ENCODE measurements at places on chromosomes 6 and 20.

DNA sequence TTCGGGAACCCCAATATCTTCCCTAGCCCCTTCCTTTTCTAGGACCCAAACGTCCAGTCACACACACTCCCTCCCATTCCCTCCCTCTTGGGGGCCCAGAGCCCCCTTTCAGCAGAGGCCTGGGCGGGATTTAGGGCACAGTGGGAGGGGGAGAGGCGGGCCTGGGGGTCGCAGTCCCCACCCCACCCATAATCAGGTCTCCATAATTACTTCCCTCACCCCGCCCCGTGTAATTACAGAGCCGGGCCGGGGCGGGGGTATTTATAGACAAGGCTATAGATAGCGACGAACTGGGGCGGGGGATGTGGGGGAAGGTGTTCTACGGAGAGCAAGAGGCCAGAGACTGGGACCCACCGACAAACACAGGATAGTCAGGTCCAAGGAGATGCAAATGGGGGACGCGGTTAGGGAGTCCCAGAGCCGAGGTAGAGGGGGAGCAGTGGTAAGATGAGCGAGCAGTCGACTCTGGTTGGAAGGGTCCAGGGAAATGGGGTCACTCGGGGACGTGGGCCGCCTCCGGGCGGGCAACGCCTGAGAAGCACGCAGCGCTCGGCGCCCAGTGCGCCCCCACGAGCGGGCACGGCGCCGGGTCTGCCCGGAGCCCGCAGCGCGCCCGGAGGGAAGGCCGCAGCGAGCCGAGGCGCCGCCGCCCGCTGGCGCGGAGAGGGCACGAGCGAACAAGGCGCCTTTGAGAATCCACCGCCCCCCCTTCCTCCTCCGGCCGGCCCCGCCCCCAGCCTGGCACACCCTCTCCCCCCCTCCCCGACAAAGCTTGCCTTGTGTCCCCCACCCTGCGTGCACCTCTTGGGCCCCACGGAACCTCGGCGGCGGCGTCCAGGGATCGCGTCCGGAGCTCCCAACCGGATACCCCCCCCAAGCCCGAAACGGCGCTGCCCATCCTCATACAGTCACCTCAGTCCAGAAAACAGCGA lies 670 bp upstream of the COL11A2 start:
- no peak for DNase-seq

DNA sequence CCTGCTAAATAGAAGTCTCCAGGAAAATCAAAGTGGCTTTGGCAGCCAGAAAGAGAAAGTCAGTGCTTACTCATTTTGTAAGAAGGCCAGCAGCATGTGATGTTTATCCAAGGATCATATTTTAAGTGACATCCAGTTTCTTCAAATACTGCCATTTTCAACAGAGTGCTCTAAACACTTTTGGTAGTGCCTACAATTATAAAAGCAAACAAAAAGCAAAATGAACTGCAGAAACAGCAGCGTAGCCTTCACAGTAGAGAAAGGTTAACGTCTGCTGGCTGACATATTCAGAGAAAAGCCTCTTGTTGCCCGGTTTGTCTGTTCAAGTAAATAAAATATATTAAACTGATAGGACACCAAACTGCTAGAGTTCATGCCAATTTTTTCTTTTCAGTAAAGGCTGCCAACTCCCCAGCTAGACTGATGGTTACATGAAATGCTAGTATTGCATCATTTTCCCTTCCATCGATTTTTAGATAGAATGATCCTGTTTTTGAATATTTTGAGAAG lies 705.7 kb upstream of the SLC35B3 start:
- DNase-seq = peak; percentile 8

DNA sequence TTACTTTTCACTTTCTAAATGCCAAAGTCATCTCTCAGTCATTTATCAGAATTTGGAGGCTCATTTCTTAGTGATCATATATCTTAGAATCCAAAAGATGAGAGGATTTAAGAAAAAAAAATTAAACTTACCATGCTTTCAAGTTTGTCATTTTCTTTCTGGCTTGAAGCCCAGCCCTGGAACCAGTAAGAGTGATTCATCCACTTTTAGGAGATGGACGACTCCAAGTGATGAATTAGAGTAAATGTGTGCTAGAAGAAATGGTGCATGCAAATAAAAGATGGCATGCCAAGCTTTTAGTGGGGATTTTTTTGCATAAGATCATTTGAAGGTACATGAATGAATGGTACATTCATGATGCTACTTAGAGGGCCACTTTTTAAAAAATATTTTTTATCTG lies 20.1 kb downstream of the PLCB1 start:
- peak; percentile 74 for DNase-seq

- no peak for DNase-seq
Observed at GRCh38 chr6:168156742-168157265, 77.8 kb upstream of the FRMD1 start.

GRCh38 chr20:25048519-25048952 lies 9.4 kb downstream of the ACSS1 start:
- DNase-seq = no peak

GRCh38 chr20:3645309-3646066 lies 17.7 kb downstream of the GFRA4 start:
- no peak for DNase-seq

- peak; percentile 13 for DNase-seq
Observed at GRCh38 chr6:133101790-133102189, 139.4 kb upstream of the EYA4 start.

GRCh38 chr20:36823121-36823520 lies 49.6 kb upstream of the DSN1 start:
- DNase-seq = no peak

- DNase-seq = peak; percentile 46
Observed at GRCh38 chr20:46375771-46376170, 30.6 kb downstream of the ELMO2 start.

GRCh38 chr20:858011-858410 lies 24.5 kb downstream of the FAM110A start:
- DNase-seq = no peak

DNA sequence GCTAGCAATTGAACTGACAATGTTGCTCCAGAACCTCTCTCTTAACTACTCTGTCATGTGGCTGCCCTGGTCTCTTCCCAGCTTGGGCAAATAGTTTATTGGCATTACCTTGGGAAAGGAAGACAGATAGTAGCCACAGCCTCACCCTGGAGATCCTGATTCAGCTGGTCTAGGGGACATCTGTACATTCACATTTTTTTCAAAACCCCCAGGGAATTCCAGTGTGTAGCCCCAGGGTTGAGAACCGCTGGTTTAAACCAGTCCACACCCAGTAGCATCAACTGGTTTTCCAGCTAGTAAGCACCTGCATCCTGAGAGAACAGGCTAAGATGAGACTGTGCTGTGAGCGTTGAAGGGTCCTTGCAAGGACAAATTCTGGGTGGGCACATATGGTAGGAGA lies 9.6 kb downstream of the SCUBE3 start:
- DNase-seq = no peak

DNA sequence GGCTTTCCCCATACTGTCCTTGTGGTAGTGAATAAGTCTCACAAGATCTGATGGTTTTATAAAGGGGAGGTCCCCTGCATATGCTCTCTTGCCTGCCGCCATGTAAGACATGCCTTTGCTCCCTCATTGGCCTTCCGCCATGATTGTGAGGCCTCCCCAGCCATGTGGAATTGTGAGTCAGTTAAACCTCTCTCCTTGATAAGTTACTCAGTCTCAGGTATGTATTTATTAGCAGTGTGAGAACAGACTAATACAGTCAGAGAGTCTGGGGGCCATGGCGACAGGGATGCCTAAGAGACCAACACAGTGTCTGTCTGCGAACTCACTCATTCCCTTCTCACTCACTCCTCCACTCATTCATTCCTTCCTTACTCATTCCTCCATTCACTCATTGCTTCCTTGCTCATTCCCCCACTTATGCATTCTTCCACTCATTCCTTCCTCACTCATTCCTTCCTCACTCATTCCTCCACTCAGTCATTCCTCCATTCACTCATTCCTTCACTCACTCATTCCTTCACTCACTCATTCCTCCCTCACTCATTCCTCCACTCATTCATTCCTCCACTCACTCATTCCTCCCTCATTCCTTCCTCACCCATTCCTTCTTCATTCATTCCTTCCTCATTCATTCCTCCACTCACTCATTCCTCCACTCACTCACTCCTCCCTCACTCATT lies 137.5 kb upstream of the AGPAT4 start:
- DNase-seq = peak; percentile 49

DNA sequence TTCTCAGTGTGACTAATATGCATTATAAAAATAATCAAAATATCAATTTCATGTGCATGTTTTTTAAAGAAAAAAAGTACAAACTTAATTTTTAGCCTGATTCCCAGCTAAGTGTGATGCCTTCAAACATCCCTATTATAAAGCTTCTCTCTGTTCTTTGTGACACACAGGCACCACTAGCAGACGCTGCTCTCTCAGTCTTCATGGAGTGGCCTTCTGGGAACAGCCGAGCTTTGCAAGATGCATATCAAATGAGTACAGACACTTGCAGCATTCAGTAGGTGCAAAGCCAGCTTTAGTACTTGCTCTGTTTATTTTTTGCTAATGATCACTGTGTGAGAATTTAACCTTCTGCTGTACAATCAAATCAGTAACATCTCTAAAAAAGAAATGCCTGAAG lies 340.0 kb downstream of the ADGRB3 start:
- DNase-seq = no peak

- peak; percentile 15 for DNase-seq
Observed at GRCh38 chr20:64188682-64189529, 24.7 kb downstream of the MYT1 start.

- peak; percentile 55 for DNase-seq
Observed at GRCh38 chr20:37071481-37071911, 24.3 kb downstream of the RBL1 start.

- DNase-seq = peak; percentile 21
Observed at GRCh38 chr6:121584586-121585369, 149.3 kb downstream of the GJA1 start.

DNA sequence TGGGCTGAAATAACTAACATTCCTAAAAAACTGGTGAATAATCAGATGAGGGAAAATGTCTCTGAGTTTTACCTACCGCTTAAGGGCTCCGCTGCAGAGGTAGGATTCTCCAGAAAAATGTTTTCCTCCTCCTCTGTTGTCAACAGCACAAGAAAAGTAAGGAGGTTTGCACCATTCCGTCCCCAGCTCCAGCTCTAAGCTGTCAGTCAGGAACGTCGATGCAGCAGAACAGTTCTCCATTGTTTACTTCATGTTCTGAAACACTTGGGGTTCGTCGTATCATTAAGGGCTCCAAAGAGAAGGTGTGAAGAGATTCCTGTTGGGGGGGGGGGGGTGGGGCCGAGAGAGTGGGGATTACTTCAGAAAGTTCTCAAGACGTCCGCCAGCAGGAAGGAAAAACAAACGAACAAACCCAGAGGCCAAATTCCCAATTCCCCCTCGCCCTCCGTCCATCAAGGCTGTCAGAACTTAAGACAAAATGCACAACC lies 734 bp downstream of the MMS22L start:
- peak; percentile 13 for DNase-seq

- DNase-seq = peak; percentile 28
Observed at GRCh38 chr6:152054441-152054840, 247.0 kb downstream of the ESR1 start.

DNA sequence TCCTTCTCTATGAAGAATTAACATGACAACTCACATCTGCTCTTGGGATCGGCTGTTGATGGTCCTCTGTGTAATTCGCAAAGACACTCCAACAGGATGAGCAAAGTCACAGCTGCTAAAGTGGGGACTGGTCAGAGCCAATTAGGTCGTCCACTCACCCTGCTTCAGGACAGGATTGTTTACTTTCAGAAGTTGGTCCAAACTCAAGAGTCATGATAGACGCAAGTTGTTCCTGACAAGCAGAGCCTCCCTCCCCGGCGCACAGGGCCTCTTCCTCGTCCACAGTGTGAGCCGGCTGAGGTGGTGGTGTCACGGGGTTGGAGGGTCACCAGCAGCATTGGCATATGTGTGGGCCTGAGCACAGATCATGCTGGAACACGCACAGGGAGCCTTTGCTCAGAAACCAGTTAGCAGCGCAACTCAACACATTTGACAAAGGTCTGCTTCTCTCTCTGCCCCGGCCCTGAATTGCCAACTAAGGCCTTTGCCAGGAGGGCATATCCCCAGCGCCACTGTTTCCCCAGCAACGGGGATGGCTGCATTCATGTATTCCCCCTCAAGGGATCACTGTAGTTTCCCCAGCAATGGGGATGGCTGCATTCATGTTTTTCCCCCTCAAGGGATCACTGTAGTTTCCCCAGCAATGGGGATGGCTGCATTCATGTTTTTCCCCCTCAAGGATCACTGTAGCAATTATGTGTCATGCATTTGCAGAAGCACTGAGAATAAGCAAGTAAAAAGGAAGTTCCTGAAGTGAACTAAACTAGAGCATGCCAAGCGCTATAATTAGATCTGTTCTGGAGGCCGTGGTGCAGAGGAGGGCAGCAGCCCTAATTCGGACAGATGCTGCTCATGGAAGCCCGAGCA lies 111.7 kb downstream of the THBS2 start:
- peak; percentile 49 for DNase-seq

- DNase-seq = no peak
Observed at GRCh38 chr6:157325069-157325805, 1.9 kb upstream of the TMEM242 start.

DNA sequence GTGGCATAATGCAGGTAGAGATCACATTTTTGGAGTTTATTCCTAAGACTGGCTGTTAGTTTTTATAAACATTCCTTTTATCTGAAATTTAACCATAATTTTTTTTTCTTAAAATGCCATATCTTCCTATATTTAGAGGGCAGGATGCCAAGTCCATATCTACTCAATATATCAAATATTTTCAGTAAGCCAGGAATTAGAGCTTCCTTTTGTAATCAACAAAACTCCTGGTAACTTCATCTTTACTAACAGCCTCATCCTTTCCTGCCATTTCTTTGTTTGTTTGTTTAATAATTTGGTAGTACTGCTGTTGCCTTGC lies 136.3 kb downstream of the OLIG3 start:
- no peak for DNase-seq

GRCh38 chr6:125529061-125529460 lies 220.4 kb upstream of the HEY2 start:
- no peak for DNase-seq

- no peak for DNase-seq
Observed at GRCh38 chr6:68726337-68726736, 91.3 kb downstream of the ADGRB3 start.

DNA sequence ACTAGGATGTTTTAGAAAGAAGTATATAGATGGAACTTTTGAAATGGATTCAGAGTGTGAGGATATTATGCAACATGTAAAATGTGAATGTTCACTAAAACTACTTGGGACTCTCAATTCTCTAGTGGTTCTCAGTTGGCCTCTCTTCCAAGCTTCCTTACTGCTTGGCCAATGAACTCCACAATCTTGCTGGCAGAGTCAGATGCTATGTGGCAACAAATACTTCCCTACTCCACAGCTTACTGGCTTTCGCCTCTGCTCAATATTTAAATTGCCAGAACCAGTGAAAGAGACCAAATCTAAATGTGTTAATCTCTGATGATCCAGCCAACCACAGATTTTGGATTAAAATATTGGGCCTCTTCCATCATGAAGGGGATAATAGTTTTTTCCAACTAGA lies 138.4 kb downstream of the HTR1B start:
- DNase-seq = peak; percentile 52

DNA sequence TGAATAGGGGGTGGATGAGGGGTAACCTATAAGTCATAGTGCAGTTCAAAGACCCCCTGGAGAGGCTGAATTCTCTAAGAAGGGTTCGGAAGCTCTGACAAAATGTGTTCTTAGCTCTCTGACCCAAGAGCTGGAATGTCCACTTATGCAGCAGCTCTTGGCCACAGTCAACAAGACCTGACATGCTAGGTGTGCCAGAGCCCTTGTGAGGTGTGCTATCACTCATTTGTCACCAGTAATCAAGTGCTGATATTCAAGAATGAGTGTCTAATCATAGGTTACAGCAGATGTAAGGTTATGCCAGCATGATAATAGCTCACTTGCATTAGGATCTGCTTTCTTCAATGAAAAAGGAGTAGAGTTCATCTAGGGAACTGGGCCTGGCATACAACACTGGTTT lies 28.1 kb downstream of the TOMM6 start:
- DNase-seq = no peak
